ENCODE measurements at places on chromosomes 3 and 15.
A peak's percentile ranks its signal among the peaks of the same experiment; 100 is the strongest.

GRCh38 chr3:127718916-127719290, 46.2 kb downstream of the ABTB1 start:
- no peak for DNase-seq

DNA sequence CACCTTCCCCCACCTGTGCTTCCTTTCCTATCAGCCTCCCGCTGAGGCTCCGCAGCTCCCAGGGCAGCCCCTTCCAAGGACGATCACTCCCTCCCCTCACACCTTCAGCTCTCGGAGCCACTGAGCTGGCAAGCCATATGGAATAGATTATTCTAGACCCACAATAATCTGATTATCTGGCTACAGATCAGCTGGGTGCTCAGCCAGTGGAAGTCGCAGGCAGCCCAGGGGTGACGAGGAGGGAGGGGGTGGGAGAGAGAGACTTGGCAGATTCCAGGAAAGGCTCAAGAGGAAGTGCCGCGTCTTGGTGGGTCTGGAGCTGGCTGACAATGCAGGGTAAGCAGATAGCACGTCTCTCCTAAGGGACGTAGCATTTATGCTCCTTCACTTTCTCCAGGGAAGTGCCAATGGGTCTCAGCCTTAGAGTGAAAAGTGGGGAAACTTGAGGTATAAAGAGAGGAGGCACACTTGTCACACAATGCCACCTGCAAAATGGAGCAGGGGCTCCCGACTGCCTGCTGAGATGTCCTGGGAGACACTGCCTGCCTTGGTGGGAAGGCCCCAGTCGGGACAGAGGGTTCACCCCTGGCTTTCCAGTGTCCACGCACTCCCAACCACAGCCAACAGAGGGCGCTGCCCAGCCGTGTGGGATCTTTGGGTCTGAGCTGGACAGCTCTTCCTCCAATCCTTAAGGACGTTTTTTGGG, 9.4 kb upstream of the MESP1 start:
- peak; percentile 94 for DNase-seq

DNA sequence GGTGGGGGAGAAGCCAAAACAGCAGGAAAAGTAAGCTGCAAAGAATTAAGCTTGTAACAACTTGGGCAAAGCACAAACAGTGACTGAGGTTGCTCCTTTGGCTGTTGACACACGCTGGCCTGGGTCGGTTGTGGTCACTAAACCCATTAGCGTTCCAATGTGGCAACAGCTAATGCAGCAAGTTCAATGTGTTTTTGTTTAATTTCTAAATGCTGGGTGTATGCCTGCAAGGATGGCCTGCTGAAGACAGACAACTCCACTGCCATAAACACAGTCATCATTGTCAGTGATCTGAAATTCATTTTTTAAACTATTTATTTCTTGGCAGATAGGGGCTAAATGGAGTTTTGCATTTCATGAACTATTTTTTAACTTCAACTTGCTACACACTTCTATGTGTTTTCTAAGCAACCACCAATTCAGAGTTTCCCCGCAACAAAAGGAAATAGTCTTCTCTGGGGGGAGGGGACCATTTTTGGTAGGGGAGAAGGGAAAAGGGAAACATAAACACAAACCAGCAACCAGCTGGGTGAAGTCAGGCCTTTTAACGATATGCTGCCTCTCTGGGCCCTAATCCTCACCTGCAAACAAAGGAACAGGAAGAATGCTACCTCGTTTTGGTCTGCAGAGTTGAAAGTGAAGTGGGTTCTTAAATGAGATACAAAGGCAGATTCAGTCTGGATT, 34.8 kb upstream of the WNT5A start:
- no peak for DNase-seq

- DNase-seq, result no peak
Measured at GRCh38 chr3:149356630-149357029, 20.8 kb downstream of the TM4SF1 start.

DNA sequence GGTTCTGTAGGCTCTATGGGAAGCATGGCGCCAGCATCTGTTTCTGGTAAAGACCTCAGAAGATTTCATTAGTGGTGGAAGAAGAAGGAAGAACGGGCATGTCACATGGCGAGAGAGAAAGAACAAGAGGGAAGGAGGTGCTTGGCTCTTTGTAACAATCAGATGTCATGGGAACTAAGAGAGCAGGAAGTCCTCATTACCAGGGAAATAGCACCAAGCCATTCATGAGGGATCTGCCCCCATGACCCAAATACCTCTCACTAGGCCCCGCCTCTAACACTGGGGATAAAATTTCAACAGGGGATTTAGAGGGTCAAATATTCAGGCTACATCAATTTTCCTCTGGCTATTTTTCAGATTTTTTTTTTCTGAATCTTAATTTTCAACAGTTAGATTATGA, 954.3 kb downstream of the SQOR start:
- no peak for DNase-seq

GRCh38 chr15:90142216-90143165, 40.2 kb upstream of the IDH2 start:
- no peak for DNase-seq

- DNase-seq, result no peak
Measured at GRCh38 chr3:141239511-141240281, 8.1 kb downstream of the PXYLP1 start.

DNA sequence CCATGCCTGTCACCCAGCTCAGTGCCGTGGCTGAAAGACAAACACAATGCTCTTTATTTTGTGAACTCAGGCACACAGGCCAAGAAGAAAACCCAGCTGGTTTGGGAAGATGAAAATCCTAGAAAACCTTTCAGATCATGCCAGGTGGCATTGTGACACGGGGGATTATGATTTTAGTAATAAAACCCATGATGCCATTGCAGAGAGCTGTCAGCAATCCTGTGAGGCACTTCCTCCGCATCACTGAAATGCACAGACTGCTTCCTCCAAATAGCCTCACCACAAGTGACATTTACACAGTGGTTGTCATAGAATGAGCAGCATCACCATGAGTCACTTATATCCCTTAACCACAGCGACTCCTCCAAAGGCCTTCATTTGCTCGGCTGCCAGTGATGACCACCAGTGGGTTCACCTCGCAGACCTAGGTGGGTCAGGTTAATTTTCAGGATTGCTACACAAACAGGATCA, 22.7 kb downstream of the ABHD6 start:
- no peak for DNase-seq

- DNase-seq, result no peak
Measured at GRCh38 chr3:40718209-40718608, 193.4 kb downstream of the ZNF621 start.
